ENCODE measurements at places on chromosomes 11 and 22.

GRCh38 chr11:60502221-60502775, 9.7 kb downstream of the MS4A12 start:
- DNase-seq, result no peak

- no peak for DNase-seq
These were observed 43.6 kb downstream of the SYN3 start for GRCh38 chr22:33014621-33015020.

DNA sequence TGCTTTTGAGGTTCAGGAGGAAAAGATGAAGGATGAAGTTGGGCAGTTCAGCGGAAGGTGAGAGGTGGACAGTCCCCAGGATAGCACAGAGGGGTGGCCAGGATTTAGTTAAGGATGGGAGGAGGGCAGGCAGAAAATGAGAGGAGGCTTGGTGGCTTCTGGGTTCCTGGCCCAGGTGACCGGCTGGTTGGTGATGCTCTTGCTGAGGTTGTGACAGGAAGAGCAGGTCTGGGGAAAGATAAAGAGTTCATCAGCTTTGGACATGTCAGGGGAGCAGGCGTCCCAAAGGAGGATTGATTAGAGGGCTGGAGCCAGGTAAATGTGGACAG, 27.6 kb upstream of the P2RY2 start:
- no peak for DNase-seq

GRCh38 chr11:27473017-27473406, 422 bp upstream of the LGR4 start:
- no peak for DNase-seq

DNA sequence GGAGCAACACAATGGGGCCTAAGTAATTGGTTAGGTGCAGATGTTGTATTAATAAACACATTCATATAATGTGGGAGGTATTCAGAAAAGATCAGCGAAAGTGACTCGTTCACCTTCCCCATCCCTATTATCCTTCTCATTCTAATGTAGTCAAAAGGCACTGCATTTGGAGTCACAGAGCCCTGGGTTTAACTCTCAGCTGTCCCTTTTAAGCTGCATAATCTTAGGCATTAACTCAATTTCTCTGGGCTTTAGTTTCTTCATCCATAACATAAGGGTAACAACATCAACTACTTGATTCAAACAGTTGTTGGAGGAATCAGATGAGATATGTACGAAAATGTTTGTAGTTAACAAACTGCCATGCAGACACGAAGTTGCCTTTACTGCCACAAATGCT, 187.6 kb upstream of the PITPNB start:
- DNase-seq, result no peak

GRCh38 chr11:62666259-62666926, 1.3 kb downstream of the CSKMT start:
- no peak for DNase-seq

DNA sequence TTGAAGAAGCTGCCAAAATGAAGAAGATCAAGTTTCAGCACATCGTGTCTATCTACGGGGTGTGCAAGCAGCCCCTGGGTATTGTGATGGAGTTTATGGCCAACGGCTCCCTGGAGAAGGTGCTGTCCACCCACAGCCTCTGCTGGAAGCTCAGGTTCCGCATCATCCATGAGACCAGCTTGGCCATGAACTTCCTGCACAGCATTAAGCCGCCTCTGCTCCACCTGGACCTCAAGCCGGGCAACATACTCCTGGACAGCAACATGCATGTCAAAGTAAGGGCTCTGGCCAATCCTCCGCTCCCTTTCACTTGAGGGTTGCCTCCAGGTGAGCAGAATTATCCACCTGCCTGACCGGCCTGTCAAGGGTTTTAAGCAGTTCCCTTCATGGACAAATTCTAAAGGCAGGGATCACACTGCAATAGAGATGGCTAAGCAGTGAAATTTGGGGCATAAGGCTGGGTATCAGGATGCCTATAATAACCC, 6.0 kb downstream of the ANKK1 start:
- DNase-seq, result no peak

All from AG08396 (cell line).